Left lung (tissue), 14 donors: ENCODE measurements at places on chromosomes 3 and 15.

- no peak overlapping the region for H3K27ac ChIP-seq
- DNase-seq = no peak
- H3K4me3 ChIP-seq = no peak overlapping the region
- no peaks in the 10 kb centered on the region for H3K27me3 ChIP-seq
- no peaks in the 10 kb centered on the region for H3K36me3 ChIP-seq
These were observed 58.5 kb downstream of the NEK10 start for GRCh38 chr3:27310688-27311087.

- H3K4me1 ChIP-seq = no peaks in the 10 kb centered on the region
- H3K27ac ChIP-seq = peak overlapping the region; percentile 81
- peaks cover 26% of the 10 kb centered on the region for H3K36me3 ChIP-seq
- no peaks in the 10 kb centered on the region for H3K27me3 ChIP-seq
- H3K4me3 ChIP-seq = peak overlapping the region; percentile 26
- peak; percentile 86 for DNase-seq
These were observed 90.2 kb downstream of the TIGIT start for GRCh38 chr3:114383875-114384557.

GRCh38 chr3:175246234-175246633 is 387.1 kb downstream of the NAALADL2 start:
- no peaks in the 10 kb centered on the region for H3K27me3 ChIP-seq
- no peaks in the 10 kb centered on the region for H3K36me3 ChIP-seq
- H3K4me3 ChIP-seq = no peak overlapping the region
- no peak overlapping the region for H3K27ac ChIP-seq

- H3K4me1 ChIP-seq = no peaks in the 10 kb centered on the region
- H3K4me3 ChIP-seq = no peak overlapping the region
- no peaks in the 10 kb centered on the region for H3K27me3 ChIP-seq
- DNase-seq = peak; percentile 20
- no peaks in the 10 kb centered on the region for H3K36me3 ChIP-seq
These were observed 144.2 kb downstream of the ANO10 start for GRCh38 chr3:43477600-43477999.

DNA sequence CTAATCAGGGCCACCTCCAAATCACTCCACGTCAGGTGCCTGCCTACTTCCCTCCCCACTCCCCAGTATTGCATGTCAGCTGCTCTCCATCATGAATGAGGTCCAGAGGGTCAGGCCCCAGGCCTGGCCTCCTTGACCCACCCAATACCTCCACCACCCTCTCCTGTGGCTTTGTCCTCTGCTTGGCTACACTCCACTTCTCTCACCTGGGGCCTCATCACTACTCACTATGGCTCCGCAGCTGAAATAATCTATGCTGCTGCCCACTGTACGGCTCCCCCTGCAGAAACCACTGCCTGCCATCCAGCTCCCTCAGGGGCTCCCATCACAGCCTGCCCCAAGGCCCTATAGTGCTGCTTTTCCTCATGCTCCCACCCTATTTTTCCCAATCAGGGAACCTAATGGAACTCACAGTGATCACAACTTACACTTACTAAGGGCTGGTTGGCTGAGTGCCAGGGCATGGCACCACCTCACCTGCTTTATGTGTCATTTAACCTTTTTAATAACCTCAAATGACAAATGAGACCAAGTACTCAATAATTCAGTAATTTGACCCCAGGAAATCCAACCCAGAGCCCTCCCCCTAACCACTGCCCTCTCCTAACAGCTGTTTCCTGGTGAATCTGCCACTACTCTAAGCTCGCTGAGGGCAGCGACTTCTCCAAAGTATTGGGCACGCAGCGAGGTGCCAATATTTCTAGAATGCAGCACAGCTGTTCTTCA is 2.3 kb downstream of the GORASP1 start:
- no peaks in the 10 kb centered on the region for H3K27me3 ChIP-seq
- H3K27ac ChIP-seq = no peak overlapping the region
- no peak for DNase-seq
- H3K36me3 ChIP-seq = no peaks in the 10 kb centered on the region
- H3K4me3 ChIP-seq = no peak overlapping the region

DNA sequence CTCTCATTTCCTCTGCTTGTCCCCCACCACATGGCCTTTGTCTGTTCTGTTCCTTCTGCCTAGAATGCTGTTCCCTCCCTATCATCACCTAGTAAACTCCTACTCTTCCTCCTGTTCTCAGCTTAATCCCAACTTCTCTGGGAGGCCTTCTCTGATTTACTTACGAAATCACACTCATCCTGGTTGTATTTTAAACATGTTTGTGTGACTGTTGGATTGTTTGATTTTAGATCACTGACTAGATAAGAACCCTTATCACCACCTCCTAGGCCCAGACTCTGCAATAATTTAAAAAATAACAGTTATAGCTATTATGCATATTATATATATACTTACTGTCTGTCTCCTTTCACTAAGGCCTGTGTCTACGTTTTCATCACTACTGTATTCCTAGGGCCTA is 26.1 kb downstream of the ATP2B2 start:
- no peak overlapping the region for H3K27ac ChIP-seq
- DNase-seq = no peak
- no peak overlapping the region for H3K4me3 ChIP-seq
- peaks cover 4% of the 10 kb centered on the region for H3K27me3 ChIP-seq
- no peaks in the 10 kb centered on the region for H3K36me3 ChIP-seq
- H3K4me1 ChIP-seq = no peaks in the 10 kb centered on the region
